ENCODE measurements at places on chromosomes 2 and 18.

DNA sequence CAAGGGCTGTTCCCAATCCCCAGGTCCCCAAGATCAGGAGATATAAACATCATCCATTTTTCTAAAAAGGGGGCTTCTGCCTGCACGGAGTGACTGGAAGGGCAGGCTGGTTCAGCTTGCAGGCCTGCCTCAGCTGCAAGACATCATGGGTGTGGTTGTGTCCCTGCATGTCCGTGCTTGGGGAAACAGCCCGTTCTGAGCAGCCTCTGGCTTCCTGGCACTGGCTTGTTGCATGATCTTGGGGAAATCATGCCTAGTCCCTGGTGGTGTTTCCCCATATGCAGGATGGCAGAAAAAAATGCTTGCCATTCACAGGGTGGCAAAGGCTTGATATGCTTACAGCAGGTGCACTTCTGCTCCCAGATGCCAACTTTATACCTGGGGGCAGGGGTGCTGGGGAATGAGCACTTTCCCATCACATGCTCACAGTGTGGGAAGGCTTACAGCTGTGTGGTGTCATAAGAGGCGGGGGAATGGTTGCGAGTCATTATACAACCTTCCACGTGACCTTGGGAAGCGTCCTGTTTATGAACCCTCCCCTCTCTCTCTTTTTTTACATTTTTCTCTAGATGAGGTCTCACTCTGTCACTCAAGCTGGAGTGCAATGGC is 7.2 kb downstream of the PCARE start:
- DNase-seq = no peak

DNA sequence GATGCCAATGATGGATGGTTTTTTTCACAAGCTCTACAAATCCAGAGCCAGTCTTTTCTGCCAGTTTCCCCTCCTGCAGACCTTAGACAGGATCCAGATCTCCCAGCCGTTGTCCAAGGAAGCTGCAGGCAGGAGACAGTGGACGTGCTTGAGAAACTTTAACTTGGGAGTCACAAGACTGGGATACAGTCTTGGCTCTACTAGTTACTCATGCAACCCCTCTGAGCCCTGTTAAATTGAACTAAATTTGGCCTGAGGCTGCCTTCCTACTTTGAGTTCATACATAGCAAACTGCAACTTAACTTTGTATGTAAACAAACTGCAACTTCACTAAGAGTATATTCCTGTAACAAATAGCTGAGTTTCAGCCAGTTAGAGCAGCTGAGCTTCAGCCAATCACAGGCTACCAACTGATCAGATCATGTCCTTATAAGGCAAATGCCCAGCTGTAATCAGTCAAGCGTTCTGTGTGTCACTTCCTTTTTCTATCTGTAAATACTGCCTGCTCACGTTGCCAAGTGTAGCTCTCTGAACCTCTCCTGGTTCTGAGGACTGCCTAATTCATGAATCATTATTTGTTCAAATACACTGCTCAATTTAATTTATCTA is 140.9 kb downstream of the CAPN13 start:
- peak; percentile 37 for DNase-seq

DNA sequence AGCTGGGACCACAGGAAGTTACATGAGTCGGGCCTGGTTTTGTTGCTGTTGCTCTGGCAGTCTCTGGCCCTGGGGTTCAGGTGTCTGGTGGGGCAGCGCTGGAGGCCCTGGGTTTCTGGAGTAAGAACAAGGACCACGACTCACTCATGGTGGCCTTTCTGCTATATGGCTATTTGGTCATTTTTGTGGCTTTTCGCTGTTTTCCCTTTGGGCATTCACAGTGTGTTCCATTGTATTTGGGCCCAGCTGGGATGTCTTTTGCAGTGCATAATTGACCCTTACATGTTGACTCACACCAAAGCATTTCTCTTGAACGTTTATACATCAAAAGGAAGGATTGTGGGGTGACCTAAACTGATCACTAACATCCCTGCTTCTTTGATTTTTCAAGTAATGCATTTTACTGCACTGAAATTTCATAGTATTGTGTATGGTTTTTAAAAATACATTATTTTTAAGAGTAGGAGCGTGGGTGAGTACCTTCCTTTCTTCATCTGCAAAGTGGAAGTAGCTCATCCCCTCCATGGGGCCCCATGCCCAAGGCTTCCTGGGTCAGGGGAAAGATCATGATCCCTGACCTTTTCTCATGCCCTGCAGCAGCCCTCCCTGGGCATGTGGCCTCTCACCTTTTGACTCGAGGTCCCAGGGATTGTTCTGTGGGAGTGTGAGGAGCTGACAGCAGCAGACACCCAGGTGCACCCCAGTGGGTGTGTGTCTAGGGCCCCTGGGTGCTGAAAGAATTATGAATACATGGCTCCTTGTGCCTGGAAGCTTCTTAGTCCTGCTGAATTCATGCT is 225.5 kb downstream of the AGAP1 start:
- DNase-seq = no peak

DNA sequence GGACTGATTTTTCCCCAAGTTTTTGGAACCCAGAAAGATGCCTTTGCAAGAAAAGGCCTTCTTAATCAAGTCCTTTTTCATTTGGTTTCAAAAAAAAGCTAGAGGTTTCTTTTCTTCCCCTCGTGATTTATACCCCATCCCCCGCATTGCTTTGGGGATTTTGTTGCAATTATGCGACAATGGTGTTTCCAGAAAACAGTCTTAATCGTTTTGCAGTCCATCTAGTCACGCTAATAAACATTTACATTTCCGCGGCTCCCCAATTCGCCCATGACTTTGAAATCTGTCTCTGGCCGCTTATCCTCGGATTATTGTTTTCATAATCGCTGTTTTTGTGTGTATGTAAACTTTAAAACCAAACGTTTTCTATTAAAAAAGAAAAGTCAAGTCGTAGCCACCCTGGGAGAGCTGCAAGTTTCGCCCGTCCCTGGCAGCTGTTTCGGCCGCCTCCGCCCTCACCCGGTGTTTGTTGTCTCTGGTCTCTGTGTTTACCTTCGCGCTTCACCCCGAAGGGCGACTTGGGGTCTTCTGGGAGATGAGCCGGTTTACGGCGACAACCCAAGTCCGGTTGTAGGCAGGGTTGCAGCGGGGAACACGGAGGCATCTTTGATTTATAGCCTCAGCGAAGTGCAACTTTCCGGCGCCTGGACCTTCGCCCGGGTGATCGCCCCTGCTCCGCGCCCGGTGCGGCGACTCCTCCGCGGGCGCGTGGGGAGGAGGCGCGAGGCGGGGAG is 667 bp downstream of the SP9 start:
- peak; percentile 31 for DNase-seq

GRCh38 chr2:50489092-50489491 is 542.8 kb downstream of the NRXN1 start:
- no peak for DNase-seq

DNA sequence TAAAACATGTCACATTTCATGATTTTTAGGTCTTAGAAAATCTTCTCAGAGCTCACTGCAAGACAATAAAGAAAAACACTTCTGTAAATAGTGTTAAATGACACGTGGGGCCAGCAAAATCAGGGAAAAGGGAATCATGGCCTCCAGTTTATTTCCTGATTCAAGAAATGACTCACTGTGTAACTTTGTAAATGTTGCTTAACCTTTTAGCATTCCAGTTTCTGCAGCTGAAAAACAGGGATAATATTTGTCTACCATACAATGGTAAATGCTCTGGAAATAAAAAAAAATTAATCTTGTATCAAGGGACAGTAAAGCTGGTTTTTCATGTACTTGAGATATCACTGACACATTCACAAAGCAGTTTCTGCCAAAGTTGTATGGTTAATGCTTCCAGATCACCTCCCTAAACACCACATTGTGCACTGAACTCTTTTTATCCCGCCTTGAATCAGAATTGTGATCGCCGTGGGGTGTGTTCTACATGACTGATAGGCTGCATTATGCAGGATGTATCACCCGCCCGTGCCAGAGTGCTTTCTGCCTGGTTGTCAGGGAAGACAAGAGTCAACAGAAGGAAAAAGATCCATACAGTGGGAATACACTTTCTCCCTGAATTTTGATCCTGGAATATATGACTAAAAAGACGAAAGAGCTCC is 238.8 kb downstream of the IKZF2 start:
- DNase-seq = no peak

DNA sequence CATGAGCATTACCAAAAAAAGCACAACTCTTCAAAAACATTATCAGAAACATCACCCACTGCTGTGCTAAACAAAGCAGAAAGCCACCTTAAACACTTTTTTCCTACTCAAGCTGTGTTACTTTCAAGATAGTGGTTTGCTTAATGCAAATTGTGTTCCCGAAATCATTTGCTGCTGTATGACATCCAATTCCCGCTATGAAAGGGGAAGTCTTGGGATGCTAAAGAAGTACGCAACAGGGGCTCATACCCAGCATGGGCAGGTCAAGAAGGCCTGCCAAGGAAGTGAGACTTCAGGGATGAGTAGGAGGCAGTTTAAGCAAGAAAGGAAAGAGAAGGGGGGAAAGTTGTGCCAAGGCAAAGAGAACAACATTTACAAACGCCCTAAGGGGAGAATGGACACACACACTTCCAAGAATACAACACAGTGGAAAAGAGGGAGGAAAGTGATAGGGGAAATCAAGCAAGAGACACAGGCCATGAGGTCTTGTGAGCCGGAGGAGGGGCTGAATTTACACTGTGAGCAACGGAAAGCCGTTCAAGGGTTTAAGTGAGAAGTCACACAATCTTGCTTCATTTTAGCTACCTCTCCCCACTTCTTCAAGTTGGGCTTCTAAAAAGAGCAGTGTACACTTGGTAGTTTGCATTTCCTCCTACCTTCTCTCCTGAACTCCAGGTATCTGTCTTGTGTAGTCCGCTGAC is 4.0 kb downstream of the PTPN2 start:
- no peak for DNase-seq

- DNase-seq = no peak
Observed at GRCh38 chr2:85669549-85669948, 1.6 kb upstream of the SFTPB start.

DNA sequence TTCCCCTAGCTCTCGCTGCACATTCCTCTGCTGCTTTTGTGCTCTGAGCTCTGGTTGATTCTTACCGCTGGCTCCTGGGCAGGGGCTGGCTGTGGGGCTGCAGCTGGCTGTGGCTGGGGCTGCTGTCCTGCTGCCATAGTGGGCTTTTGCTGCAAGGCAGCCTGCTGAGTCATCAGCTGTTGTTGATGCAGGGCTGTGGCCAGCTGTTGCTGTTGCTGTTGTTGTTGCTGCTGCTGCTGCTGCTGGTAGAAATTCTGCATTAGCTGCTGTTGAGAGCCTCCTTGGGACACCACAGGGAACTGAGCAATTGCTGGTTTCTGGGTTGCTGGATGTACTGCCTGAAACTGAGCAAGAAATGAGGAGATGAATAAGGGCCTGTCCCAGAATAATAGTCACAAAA is 77.2 kb upstream of the NFU1 start:
- DNase-seq = peak; percentile 54

GRCh38 chr2:52463457-52463856 is 1304.1 kb upstream of the CHAC2 start:
- no peak for DNase-seq

DNA sequence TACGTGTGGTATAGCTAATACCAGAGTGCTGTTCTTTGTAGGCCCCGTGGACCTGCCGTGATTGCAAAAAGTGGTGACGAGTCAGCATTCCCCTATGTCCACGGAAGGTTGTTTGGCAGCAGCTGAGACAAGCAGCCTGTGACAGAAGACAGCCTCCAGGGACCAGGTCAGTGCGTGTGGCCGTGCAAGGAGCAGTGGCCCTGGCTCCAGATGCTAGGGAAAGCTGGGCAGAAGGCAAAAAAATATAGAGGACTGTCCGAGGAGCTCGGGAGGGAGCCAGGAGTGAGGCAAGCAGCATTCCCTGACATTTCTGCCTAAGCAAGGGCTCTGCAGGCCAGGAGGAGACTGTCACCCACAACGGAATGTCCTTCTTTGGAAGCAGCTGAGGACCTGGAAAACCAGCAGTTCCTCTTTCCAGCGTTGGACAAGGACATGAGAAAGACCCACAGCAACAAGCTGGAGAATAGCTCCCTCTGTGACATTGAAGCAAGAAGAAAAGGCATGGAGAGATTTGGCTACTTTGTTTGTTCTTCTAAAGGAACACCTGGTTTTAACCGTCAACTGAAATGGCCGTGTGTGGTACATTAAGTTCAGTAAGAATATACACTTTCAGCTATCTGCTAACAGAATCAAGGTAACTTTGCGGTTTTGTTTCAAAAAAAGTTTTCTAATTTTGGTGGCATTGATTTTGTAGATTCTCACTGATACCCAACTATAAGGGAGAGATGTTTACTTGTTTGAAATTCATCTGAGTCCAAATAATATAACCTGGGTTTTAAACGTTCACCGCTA is 58.3 kb downstream of the NPAS2 start:
- no peak for DNase-seq

DNA sequence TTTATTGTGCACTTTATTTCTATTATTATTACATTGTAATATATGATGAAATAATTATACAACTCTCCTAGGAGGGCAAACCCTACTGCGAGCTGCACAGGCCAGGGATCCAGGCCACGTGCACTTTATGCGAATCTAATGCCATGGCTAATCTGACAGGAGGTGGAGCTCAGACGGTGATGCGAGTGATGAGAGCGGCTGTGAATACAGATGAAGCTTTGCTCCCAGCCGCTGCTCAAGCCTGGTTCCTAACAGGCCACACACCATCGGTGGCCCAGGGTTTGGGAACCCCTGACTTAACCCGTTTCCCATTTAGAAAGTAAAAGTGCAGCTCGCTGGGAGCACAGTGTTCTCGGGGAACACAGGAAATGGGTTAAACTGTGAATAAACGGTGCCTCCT is 40.8 kb upstream of the RAB6D start:
- no peak for DNase-seq

DNA sequence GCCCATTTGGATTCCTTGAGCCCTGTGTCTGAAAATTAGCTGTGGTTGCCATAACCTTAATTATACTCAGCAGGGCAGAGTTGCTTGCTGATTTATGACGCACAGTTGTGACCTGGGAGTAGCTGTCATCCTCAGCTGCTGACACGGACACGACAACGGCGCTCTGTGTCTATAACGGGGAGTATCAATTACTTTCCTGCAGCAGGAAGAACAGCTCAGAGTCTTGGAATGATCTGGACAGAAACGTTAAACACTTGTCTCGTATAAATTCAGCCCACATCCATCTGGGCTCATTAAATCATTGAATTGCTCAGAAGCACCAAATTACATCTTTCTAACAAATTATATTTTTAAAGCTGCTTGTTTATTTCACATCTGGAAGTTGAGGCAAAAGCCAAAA is 116.3 kb downstream of the SEPTIN10 start:
- DNase-seq = peak; percentile 72

DNA sequence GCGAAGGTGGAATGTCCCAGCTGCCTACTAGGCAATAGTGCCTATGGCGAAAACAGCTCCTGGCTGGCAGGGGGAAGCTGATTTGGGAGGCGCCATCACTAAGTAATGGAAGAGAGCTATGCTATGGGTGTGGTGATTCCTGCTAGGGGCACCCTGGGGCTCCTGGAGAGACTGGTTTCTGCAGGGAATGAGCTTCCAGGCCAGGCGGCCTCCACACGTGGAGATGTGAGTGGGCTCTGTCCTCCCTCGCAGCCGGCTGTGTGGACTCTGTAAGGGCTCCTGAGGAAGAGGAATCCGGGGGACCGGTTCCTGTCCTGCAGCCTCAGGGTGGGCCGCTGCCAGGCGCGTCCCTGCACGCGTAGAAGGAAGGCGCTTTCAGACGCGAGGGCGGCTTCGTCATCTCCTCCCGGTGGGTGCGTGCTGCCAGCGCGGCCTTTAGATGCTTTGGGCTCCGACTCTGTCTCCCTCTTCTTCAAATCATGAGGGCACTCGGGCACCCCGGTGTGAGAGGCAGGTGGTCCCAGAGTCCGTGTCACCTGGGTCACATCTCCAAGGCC is 55.5 kb upstream of the ANKRD62 start:
- no peak for DNase-seq

GRCh38 chr18:41751161-41751560 is 203.9 kb upstream of the PIK3C3 start:
- no peak for DNase-seq

- no peak for DNase-seq
Observed at GRCh38 chr2:237097911-237098702, 12.4 kb downstream of the COPS8 start.

Data from femur (tissue), 1 donor.